ENCODE measurements at places on chromosomes 6 and 20. TPM values are rescaled to one million over a fixed set of nuclear protein-coding genes. Genes with fewer than 3 reads are reported as not detected.

DNA sequence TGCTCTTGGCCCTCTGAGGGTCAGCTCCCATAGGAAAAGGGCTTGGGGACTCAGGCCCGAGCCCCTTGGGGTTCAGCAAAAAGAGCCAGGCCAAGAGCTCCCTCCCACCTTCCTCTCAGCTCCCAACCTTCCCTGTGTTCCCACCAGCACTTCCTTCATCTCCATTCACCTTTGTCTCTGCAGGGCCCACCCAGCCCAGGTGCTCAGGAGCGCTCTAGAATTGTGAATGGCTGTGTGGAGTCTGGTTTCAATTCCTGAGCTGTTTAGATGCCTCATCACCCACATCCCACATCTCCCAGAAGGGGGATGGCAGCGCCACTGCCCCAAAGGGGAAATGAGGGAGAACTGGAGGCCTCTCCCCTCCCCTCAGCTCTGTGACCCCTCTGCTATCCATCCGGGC lies 7.7 kb downstream of the GRM4 start:
- no peak for DNase-seq

- no peak for DNase-seq
These were observed 11.2 kb upstream of the TAGAP start for GRCh38 chr6:159056003-159056402.

- DNase-seq = no peak
These were observed 10.5 kb downstream of the ENTPD6 start for GRCh38 chr20:25206063-25206403.

GRCh38 chr6:43780941-43781928 lies 11.2 kb downstream of the VEGFA start:
- DNase-seq = no peak

PBX2 gene
- total RNA-seq = 174 TPM

GRCh38 chr6:82569022-82569421 lies 205.4 kb downstream of the TPBG start:
- DNase-seq = no peak

ARG1 gene
- total RNA-seq = not detected

PREX1 gene
- 5.4 TPM for total RNA-seq

GRCh38 chr6:148959008-148959407 lies 212.2 kb downstream of the UST start:
- no peak for DNase-seq

DNA sequence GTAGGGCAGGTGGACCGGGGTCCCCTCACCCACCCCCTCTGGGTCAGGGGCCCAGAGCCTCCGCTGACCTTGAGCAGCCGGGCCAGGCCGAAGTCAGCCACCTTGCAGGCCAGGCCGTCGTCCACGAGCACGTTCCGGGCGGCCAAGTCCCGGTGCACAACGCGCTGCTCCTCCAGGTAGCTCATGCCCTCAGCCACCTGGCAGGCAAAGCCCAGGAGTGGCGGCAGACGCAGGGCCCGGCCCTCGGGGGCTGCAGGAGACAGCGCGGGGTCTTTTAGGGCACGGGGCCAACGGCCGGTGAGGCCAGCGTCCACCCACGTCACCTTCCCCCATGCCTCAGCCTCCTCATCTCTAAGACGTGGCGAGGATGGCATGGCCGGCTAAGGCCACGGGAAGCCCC lies 4.2 kb upstream of the PTK6 start:
- DNase-seq = no peak

BPIFB2 gene
- not detected for total RNA-seq

Data from H9 (cell line).